ENCODE measurements at places on chromosomes 1 and 21.

DNA sequence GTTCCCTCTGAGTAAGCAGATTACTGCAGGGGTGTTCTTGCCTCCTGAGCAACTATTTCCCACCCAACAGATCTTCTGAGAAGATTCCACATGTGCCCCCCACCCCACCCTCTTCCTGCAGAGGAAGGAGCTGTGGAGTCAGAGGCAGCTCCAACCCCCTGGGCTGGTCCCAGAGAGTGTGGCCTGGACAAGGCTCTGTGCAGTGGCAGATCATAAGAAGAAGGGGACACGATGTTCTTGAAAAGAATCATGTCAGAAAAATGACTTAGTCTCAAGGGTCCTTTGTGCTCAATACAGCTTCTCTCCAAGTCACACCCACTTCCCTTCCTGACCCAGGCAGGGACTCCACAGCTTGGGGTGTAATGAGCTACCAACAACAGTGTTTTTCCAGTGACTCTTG is 95.2 kb downstream of the SYF2 start:
- DNase-seq: no peak

- DNase-seq: no peak
These were observed 7.3 kb downstream of the MAP10 start for GRCh38 chr1:232812560-232812959.

DNA sequence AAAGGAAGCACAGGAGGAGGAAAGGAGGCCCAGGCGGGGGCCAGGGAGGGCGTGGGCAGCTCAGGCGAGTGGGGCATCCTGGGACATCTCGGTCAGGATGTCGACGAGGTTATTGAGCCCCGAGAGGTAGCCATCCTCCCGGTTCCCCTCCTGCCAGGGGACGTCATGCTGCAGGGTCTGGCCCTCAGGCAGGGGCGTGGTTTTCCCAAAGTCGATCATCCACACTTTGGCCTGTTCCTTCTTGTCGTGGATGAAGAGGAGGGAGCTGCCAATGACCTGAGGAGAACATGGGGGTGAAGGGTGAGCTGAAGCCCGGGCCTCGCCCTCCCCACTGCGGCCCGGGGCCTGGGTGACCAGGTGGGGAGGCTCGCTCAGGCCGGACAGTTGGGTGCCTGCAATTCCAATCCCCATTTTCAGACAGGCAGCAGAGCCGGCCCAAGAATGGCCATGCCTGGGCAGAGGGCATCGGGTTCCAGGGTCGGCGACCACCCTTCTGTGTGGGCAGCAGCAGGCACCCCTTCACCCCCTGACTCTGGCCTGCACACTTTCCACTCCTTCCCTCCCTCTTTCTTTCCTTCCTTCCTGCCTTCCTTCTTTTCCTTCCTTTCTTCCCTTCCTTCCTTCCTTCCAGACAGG is 86.2 kb downstream of the STUM start:
- DNase-seq: no peak

GRCh38 chr1:26697978-26698849 is 2.4 kb downstream of the ARID1A start:
- DNase-seq: peak; percentile 81

DNA sequence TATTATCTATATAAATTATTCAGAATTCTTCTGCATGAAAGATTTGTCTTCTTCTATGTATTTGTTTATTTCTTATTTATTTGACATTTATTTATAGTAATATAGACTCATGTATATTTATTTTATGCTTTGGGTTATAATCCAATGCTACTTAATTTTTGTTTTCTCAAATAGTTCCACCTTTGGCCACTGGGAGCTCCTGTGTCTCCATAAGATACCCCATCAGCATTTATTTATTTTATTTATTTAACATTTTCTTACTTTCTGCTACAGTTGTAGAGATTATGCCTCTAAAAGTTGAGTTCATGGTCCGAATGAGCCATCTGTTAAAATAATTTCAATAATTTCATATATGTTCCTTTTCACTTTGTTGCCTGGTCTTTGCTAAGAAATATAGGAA is 289.4 kb downstream of the ADGRL2 start:
- no peak for DNase-seq

- no peak for DNase-seq
These were observed 64.2 kb downstream of the FAM163A start for GRCh38 chr1:179807291-179807690.

DNA sequence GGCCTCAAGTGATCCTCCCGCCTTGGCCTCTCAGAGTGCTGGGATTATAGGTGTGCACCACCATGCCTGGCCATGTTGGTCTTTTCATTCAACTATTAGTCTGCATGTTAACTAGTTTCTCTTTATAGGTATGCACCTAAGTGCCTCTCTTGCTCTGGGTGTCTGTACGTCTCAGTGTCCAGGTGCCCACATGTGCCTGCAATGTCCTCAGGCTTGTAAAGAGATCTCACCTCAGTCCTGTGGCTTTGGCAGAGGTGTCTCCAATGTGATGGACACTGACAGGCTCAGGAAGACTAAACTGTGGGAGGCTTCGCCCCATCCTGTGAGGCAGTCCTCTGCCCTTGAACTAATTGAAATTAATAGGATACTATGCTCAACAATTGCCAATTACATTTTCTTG is 526.3 kb downstream of the PTPRU start:
- DNase-seq: no peak

- DNase-seq: no peak
These were observed 96.8 kb downstream of the TENT5C start for GRCh38 chr1:117702654-117703053.

DNA sequence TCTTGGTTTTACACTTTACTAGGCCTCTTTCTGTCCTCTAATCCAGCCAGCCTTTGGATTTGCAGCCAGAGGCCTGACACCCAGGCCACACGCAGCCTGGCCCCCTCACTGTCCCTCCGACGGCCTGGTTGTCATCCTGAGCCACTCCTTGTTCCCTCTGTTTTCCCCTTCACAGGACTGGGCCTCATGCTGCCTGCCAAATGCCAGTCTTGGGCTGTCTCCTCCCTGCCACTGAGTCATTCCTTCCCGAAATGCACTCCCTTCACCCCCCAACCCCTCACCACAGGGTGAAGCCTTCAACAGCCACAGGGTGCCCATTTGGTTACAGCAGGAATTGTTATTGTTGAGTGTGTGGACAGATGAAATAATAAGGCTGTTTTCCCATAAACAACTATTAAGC is 21.3 kb downstream of the ACOT11 start:
- DNase-seq: no peak

DNA sequence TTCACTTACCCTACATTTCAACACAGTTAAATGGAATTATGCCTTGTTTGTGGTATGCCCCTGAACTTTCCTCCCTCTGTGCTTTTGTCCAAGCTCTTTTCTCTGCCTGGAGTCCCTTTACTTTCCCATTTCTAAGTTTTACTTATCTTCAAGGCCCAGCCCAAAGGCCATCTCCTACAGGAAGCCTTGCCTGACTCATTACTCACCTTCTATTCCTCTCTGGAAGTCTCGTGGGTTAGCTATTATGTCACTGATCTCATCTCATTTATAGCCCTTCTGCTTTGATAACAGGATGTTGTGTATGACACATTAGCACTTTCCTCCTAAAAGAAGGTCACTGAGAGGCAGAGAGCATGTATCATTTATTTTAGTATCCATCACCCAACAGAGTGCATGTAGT is 78.8 kb upstream of the CD1D start:
- no peak for DNase-seq

GRCh38 chr1:234067581-234068337 is 163.3 kb downstream of the SLC35F3 start:
- DNase-seq: no peak

- peak; percentile 28 for DNase-seq
These were observed 37.1 kb upstream of the DOCK7 start for GRCh38 chr1:62725255-62725654.

- no peak for DNase-seq
These were observed 90.1 kb downstream of the TENT5C start for GRCh38 chr1:117695796-117696490.

GRCh38 chr1:32754317-32755097 is 51.9 kb upstream of the SYNC start:
- DNase-seq: no peak

DNA sequence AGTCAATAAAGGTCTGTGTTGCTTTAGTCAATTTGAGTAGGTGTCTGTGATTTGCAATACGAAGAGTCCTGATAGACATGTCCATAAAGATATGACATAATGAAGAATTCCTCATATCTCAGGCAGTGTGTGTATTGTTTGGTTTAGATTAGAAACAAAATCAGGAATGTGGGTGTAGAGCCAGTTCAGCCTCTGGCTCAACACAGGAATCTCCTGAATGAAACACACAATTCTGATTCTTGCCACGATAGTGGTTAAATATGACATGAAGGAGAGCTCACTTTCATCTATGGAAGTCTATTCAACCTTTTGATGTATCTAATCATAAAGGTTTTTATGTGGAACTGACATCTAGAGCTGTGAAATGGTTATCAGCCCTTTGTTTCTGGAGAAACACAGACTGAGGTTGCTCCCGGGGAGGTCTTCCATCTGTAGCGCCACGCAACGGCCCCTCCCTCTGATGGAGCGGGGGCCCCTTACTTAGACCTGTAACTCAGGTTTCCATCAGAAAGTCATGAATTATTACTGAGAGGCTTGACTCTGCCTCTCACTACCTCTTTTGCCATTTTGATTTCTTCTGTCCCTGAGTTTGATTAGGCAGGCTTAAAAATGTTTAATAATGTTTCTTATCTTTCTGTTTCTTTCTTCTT is 19.5 kb downstream of the TSPAN2 start:
- no peak for DNase-seq

DNA sequence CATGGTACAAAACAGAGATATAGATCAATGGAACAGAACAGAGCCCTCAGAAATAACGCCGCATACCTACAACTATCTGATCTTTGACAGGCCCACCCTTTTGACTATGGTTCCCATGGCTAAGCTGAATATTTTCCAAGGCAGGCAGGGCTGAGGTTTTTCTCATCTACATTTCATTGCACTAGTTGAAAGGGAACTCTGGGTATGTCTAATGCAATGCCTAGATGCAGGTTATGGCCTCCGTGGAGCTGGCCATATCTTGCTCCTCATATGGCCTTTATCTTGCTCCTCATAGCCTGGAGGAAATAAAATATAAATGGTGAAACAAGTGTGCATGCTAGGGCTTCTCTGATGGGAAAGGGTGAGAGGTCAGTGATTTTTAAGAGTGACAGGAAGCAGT is 10.6 kb downstream of the SPRR5 start:
- DNase-seq: no peak

DNA sequence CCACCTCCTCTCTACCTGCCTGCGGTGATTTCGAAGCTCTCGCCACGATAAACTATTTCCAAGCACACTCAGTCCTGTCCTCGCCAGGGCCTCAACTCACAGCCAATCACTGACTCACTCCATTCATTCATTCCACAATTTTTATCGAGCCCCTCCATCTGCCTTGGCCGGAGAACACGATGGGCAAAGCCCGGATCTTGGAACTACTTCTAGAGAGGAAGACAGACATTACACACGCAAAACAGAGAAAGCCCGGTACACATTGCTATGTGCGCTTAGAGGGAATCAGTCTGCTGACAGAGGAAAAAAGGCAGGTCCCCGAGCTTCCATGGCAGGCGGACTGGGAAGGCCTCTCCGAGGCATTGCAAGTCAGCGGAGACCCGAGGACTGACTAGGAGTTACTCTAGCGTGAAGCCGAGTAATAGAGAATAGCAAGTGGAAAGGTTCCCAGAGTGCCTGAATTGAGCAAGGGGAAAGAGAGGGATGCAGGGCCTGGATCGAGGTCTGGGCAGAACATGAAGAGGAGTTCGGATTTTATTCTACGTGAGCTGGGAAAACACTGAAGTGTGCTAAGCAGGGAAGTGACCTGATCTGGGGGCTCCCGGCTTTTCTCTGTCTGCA is 54.2 kb upstream of the DNAJC6 start:
- DNase-seq: no peak

DNA sequence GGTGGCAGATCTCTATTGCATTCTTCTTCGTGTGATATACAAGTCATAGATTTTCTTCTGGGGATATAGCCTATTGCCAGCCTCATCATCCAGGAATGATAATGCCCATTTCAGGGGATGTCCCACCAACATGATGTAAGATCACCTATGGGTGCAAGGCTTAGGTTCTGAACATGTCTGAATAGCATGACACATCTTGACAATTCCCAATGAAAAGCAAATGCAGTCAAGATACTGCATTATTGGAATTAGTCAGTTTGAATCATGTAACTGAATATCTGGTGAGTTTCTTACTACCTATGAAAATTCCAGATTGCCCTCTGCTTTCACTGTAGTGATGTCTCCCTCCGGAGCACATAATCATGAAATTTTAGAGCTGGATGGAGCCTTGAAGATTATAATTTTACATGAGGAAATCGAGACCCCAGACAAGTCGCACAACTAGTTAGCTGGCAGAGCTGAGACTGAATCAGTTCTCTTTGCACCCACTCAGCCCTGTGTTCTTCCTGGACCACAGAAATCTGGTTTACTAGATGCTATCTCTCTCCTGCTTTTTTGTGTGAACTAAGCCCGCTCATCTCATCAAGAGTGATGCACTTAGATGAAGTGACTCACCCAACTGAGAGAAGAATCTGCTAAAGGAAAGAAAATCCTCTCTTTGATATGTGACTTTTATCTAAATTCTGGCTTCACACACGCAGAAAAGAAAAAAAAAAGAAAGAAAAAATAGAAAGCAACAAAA is 65.0 kb downstream of the WDR64 start:
- DNase-seq: no peak

DNA sequence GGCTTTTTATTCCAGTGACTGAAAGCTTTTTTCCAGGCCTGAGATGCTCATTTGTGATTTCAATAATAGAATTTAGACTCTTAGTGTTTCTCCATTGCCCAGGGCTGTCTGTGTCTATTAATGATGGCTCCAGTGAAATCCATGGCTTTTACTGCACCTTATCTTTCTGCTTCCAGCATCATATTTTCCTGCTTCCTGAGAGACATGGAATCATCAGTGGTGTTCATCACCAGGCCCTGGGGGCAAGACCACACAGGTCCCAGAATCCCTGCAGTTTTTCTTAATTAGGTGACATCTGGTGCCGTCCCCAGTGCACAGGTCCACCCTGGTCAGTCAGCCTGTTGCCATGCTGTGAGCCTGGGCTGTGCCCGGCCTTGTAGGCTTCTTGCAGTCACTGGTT is 15.5 kb downstream of the NT5C1A start:
- DNase-seq: no peak

DNA sequence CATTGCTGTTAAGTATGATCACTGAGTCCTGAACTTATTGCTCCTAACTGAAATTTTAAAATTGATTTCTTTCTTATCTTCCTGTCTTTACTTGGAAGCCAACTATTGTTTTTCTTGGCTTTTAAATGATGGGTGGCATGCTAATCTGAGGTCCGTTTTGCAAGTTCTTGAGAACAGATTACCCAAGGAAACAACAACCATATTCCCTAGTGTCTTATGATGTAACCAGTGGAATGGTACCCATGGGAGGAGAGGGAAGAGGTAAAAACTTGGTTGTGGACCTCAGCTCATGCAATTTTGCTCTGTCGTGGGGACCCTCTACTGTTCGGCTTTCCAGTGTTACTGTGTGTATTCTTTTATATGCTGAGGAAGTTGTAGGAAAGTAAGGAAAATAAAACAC is 454.8 kb upstream of the ADAMTS5 start:
- no peak for DNase-seq

DNA sequence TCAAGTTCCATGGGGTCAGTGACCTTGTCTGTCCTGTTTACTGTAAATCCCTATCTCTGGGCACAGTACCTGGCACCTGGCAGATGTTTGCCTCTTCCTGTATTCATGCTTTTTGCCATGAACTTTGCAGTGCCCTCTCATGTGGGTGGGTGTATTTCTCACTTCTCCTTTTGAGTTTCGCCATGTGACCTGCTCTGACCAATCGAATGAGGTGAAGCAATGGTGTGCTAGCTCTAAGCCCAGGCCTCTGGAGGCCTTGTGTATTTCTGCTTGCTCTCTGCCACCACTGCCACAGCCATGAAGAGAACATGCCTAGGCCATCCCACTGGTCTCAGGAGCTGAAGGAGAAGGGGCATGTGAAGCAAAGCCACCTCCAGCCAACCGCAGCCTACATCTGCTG is 185.5 kb upstream of the ZC3H12A start:
- peak; percentile 99 for DNase-seq

Measured in RPMI8226 (cell line).